ENCODE measurements at places on chromosomes 16 and 17. TPM values are rescaled to one million over a fixed set of nuclear protein-coding genes. Genes with fewer than 3 reads are reported as not detected.

Gene CHRNE
- 0.23 TPM for total RNA-seq

GRCh38 chr16:78307824-78308528 lies 208.5 kb downstream of the WWOX start:
- DNase-seq, result no peak

- no peak for DNase-seq
Observed at GRCh38 chr17:19348081-19348650, 14.4 kb downstream of the B9D1 start.

Gene OR4D1
- not detected for total RNA-seq

DNA sequence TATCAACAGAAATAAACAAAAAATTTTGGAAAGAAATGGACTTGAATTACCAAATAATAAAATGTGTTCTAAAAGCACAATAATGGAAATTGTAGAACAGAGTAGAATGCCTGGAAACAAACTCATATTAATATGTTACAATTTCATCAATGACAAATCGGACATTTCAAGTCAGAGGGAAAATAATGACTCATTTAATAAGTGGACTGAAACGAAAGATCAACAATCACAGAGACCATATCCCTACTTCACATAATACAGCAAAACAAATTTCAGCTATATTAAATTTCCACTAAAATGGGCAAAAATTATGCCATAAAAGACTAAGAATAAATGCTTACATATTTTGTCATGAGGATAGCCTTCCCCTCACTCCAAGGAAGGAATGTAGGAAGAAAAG lies 25.7 kb downstream of the CDYL2 start:
- DNase-seq, result no peak

- DNase-seq, result no peak
Observed at GRCh38 chr16:3878610-3879009, 1.9 kb downstream of the CREBBP start.

DNA sequence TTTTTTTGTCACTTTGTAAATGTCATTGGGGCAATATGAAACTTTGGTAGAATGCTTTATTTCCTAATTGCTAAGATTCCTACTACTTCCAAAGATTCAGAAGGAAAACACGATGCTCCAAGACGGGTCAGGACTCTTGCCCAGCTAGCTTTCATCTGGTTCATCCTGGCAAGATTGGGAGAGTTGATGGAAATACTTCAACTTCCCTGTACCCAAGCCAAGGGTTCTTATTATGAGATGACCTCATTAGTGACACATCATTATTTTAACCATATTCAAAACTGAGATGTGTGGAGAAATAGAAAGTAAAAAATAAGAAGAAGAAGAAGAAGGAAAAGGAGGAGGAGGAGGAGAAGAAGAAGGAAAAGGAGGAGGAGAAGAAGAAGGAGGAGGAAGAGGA lies 25.6 kb downstream of the SOX9 start:
- no peak for DNase-seq

DNA sequence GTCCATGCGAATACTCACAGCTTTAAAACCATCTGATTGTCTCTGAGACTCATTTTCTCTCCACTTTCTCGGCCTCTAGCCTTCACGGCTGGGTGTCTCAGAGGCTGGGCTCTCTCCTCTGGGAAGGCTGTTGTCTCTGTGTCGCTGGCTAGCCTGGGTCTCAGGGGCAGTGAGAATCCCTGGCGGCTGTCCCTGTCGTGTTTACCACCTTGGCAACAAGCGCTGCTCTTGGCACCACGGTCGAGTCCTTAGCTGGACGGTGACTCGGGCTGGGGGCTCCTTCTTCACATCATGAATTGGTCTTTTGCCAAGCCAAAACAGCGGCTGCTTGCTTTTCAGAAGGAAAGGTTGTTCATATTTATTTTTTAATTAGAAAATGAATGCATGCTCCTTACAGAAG lies 81.1 kb downstream of the MSI2 start:
- DNase-seq, result no peak

Gene CCL3
- not detected for total RNA-seq

DNA sequence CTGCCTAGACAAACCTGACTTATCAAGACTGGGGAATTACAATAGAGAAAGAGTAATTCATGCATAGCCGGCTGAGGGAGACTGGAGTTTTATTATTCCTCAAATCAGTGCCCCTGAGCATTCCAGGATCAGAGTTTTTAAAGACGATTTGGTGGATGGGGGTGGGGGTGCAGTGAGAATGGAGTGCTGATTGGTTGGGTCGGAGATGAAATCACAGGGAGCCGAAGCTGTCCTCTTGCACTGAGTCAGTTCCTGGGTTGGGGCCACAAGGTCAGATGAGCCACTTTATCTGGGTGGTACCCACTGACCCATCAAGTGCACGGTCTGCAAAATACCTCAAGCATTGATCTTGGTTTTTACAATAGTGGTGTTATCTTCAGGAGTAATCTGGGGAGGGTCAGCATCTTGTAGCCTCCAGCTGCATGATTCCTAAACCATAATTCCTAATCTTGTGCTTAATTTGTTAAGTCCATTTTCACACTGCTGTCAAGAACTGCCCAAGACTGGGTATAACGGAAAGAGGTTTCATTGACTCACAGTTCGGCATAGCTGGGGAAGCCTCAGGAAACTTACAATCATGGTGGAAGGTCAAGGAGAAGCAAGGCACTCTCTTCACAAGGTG lies 69.6 kb downstream of the MARF1 start:
- DNase-seq, result peak; percentile 73

GRCh38 chr17:28404461-28404811 lies 1.6 kb downstream of the SLC46A1 start:
- DNase-seq, result peak; percentile 25

- DNase-seq, result no peak
Observed at GRCh38 chr16:24282141-24282540, 26.0 kb downstream of the CACNG3 start.

DNA sequence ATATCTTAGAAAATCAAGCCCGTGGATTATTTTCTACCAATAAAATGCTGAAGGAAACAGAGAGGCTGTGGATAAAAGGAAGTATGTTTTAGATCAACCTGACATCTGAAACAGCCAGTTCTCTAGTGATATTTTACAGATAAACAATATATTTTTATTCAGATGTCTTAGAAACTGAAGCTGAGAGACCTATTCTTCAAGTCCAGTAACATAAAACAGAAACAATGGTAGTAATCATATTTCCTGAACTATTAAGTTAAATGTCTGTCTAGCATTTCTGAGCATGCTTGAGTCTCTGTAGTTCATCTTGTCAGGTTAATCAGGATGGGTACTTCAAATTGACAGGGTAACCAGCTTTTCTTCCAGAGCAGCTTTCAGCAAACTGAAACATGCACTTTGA lies 449.6 kb upstream of the TOM1L1 start:
- no peak for DNase-seq

DNA sequence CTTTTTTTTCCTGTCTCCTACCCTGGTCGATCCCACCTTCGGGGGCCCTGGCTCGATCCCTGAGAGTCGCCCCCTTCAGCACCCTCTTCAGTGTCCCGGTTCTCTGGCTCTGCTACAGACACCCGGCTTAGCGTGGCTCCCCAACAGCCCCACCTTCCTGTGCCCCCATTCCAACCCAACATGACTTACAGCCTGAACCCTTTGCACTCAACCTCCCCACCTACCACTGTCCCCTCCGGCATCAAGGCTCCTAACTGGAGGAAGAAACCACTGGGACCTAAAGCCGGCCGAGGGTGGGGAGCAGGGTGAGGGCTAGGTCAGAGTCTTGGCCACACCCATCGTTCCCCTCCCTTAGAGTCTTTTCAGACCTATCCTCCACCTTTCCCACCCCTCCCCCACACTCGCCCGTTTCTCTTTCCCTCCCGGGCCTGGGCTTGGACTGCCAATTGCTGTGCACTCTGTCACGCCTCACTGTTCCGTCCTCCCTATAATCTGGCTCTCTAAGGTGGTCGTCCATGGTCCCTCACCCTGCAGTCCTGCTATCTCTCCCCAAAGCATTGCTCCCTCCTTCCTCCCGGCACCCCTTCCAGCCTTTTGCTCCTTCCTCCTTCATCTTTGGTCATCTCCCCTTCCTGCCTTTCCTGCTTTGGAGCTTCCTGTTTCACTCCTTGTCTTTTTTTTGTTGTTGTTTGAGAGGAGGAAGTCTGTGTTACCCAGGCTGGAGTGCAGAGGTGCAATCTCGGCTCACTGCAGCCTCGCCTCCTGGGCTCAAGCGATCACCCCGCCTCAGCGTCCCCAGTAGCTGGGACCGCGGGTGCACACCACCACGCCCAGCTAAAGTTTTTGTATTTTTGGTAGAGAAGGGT lies 890 bp upstream of the CLDN7 start:
- peak; percentile 84 for DNase-seq

- no peak for DNase-seq
Observed at GRCh38 chr16:7013990-7014389, 318.7 kb upstream of the RBFOX1 start.

- DNase-seq, result no peak
Observed at GRCh38 chr16:79090966-79091365, 509.6 kb downstream of the MAF start.

GRCh38 chr16:28180655-28181460 lies 30.9 kb downstream of the XPO6 start:
- no peak for DNase-seq

GRCh38 chr16:28495098-28495793 lies 803 bp downstream of the APOBR start:
- no peak for DNase-seq

Gene SMPD3
- total RNA-seq, result 0.94 TPM

Gene CLDN6
- 0.26 TPM for total RNA-seq

- DNase-seq, result peak; percentile 45
Observed at GRCh38 chr17:49390548-49391324, 23.9 kb downstream of the PHB1 start.

Data from PC-9 (cell line).